Tongue (tissue), 3 donors: ENCODE measurements at places on chromosomes 5 and 9.

DNA sequence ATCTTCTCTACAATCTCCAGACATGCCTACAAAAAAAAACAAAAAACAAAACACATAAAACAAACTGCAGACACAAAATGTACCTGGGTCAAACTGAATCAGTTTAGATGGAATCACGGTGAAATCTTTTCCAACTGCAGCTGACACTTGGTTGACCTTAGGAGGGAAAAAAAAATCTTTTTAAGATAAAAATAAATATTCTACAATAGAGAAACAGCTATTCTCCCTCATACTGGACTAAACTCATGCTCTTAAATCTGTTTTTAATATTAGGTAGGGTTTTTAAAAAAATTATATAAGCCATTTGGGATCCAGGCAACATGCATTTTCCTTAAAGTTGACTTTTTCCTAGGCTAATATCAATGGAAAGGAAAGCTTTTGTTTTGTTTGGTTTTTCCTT, 33.8 kb upstream of the CER1 start:
- DNase-seq, result no peak

DNA sequence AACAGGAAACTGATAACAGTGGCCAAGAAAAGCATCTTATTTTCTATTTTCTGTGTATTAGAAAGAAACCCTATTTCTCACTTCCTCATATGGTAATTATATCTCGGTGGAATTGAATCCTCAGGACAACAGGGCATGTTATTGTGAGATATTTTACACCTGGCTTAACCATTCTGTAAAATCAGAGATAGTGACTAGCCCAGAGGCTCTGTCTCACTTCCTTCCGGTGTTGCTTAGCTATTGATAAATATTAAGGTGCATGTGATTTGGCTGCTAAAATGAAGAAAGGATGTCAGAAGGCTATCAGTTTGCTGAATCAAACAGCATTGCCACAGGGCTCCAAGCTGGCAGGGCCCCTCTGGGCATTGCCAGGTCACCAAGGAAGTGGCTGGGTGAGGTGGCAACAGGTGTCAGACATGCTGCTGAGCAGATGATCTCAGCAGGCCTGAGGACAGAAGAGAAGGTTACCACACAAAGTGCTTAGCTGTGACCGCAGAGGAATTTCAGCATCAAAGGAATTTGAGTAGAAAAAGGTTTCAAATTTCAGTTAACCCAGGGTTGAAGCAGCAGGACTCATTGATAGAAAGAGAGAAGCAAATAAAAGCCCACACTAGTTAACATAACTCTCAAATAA, 330.7 kb downstream of the PDE4D start:
- DNase-seq, result peak; percentile 34

- DNase-seq, result no peak
Measured at GRCh38 chr9:134497283-134497860, 144.2 kb upstream of the COL5A1 start.

- DNase-seq, result no peak
Measured at GRCh38 chr5:122977319-122977718, 59.2 kb downstream of the PPIC start.

- DNase-seq, result no peak
Measured at GRCh38 chr9:99109522-99109921, 4.6 kb downstream of the TGFBR1 start.

DNA sequence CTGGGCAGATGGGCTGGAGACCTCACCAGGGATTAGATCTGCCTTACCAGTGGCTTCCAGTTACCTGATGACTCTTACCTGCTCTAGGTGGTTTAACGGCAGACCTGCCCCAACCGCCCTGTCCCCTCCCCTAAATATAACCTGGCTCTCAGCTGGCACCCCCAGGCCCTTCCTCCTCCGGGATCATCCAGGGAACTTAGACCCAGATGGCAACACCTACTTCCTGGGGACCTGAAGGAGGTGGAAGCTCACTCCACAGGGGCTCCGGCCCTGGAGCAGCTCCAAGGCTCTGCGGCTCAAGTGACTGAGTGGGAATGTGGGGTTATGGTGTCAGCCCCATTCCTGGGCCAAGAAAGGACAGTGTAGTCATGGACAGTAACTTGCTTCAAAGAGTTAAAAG, 130.4 kb downstream of the OLFM1 start:
- DNase-seq, result no peak

- peak; percentile 7 for DNase-seq
Measured at GRCh38 chr5:3000631-3001030, 249.2 kb upstream of the IRX2 start.

DNA sequence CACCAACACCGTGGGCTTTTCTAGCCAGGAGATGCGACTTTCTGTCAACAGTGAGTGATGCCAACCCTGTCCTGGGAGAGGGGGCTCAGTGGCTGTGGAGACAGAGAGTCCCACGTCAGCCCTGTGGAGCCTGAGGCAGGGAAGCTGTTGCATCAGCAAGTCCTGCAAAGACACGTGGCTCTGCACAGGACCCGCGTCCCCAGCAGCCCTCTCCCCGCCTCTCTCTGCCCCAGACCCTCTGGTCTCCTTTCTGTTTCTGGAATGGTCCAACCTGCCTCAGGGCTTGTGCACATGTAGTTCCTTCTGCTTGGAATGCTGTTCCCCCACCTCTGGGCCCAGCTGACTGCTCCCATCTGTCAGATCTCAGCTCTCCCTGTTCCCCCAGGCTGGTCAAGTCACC, 60.4 kb downstream of the HMCN2 start:
- no peak for DNase-seq

DNA sequence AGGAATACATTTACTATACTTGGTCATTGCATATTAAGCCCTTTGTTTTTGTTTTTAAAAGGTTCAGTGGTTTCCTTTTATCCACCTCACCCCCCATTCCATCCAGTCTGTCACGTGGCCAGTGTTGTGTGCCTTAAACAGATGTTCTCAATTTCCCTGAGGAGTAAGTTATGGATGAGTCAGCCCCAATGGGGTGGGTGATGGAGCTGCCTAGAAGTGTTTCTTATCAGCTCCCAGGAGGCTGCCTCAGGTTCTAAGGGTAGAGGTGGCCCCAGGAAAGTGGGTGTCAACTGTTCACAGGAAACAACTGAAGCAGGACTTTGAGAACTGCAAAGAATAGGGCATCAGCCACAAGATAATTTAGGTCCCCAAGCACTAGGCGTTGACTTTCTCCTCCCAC, 41.1 kb downstream of the ACTBL2 start:
- DNase-seq, result no peak

DNA sequence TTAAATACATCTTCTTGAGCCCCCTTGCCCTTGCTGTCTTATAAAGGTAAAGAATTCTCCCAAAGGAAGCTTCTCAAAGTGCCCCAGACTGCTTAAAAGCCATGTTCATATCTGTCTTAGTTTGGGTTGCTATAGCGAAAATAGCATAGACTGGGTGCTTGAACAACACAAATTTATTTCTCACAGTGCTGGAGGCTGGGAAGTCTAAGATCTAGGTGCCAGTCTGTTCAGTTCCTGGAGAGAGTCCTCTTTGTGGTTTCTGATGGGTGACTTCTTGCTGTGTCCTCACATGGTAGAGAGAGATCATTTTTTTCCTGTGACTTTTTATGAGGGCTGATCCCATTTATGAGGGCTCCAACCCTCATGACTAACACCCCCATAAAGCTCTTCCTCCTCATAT, 486.7 kb upstream of the ADAMTS16 start:
- no peak for DNase-seq

- no peak for DNase-seq
Measured at GRCh38 chr9:114242837-114243236, 80.1 kb upstream of the ORM1 start.

DNA sequence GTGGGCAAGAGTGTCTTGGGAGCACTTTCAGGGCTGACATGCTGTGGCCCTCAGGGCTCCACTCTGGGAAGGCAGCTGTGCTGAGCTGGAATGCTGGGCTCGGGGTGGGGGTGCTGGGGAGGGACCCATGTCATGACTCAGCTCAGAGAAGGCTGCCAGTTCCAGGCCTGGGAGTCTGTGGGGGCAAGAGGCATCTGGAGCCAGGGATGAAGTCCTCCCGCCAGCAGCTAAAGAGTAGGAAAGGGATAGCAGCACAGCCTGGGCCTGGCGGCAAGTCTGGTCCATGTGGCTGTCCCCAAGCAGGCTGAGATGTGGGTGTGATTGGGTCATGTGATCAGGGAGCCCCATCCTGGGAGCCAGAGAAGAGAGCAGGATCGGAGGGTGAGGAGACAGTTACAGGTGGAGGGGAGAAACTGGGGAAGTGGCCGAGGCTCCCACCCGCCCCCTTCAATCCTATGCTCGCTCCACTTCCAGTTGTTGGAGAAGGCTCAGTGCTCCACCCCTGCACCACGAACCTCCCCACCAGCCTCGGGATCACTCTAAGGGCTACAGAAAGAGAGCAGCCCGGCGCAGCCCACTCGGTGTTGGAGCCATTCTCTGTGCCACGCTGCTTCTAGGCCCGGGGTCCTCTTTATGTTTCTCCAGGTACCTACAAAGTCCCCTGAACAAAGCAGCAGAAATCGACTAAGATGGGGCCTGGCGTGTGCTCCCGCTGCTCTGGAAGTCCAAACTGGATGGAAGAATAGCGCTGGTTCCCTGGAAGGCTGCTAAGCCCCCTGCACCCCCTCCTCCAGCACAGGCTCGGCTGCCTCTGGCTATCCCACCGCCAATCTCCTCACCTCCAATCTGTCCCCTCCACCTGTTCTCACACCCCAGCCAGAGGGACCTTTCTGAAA, 12.0 kb downstream of the PDGFRB start:
- DNase-seq, result peak; percentile 66
